ENCODE measurements at places on chromosomes 11 and 22.

DNA sequence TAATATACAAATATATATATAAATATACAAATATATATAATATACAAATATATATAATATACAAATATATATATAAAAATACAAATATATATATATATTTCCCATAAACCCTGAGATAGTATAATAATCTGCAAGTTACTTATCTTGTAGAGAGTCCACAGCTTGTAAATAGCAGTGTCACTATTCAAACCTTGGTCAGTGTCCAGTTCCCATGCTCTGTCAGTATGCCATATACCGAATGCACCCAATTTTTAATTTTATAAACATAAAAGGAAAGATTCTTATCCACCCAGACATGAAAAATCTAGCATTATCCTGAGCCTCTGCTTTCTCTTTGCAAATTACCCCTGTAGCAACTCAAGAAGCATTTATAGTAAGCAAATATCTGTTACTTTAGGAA lies 21.6 kb upstream of the CTSC start:
- DNase-seq = peak; percentile 95

- DNase-seq = no peak
Observed at GRCh38 chr11:1869427-1870325, 16.8 kb downstream of the LSP1 start.

GRCh38 chr22:42990131-42990838 lies 24.7 kb downstream of the PACSIN2 start:
- DNase-seq = peak; percentile 53

GRCh38 chr11:1937616-1938342 lies 9.4 kb upstream of the MRPL23 start:
- DNase-seq = no peak

DNA sequence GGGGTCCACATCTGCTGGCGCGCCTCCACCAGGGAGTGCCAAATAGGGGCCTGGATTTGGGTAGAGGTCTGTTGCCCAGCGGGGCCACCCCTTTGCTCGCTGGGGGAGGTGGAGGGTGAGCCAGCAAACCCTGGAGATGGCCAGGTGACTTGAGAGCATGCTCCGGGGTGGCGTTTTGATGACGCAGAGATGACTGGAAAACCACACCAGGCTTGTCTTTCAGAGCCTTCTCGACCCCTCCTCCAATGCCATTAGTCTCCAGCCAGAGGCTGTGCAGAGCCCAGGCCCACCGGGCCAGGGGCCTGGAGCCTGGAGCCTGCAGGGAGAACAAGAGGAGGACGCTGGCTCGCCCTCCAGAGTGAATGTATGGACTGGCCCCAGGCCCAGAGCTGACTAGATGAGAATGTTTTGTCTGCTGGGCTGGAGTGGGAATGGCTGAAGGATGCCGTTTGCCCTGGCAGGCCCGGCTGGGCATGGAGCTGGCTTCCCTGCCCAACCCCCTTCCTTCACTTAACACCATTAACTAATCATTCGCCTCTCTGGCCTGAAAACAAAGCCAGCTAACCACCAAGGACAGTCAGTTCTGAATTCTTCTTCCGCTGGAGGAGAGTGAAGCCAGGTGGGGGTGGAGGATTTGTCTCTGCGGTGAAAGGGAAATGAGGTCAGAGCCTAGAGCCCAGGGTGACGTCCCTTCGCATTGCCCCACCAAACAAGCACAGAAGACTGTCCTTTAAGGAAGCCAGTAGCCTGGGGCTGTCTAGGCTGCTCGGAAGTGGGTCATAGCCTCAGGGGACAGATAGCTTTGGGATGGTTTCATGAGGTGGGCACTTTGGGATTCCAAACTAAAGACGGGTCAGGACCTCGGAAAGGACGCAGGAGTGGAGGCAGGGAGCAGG lies 1.6 kb upstream of the MCAM start:
- no peak for DNase-seq

- peak; percentile 62 for DNase-seq
Observed at GRCh38 chr22:25777870-25778269, 35.9 kb downstream of the MYO18B start.

Measured in OCI-M1 (cell line).